HCT116 (cell line): ENCODE measurements at places on chromosomes 2 and 18.
A peak's percentile ranks its signal among the peaks of the same experiment; 100 is the strongest.

DNA sequence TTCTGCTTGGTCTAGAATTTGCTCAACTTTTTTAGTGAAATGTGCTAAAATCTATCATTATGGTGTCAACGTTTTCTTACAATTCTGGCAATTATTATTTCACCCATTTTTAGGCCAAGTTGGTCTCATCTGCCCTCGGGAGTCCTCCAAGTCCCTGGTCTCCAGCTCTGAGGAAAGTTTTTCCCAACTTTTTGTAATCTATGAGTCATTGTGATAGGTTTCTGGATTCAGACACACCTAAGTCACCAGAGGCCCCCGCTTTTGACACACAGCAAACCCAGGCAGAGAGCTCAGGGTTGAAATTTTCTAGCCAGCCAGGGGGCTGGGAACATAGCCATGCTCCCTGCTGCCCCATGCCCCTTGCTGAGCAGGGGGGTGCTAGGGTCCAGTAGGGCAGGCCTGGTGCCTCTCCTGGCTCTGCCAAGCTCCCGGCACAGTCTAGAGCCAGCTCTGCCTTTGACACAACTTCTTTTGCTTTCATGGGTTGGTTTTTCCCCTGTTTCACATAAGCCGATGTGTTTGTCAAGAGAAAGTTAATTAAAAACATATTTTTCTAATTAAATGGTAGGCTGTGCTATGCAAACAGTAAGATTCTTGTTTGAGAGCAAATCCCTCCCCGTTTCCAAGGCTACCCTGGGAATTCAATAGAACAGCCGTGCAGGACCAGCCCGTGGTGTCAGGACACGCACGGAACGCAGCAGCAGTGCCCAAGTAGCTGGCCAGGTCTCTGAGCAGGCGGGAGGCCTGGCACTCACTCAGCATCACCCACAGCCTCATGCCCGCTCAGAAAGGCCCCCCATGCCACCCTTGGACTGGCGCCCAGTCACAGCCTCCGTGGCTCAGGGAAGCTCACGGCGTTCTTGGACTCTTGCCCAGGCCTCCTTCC lies 25.5 kb upstream of the SNED1 start:
- no peak for DNase-seq
- no peaks in the 10 kb centered on the region for H3K36me3 ChIP-seq
- H3K27me3 ChIP-seq: peaks cover 10% of the 10 kb centered on the region
- no peak overlapping the region for H3K4me3 ChIP-seq

DNA sequence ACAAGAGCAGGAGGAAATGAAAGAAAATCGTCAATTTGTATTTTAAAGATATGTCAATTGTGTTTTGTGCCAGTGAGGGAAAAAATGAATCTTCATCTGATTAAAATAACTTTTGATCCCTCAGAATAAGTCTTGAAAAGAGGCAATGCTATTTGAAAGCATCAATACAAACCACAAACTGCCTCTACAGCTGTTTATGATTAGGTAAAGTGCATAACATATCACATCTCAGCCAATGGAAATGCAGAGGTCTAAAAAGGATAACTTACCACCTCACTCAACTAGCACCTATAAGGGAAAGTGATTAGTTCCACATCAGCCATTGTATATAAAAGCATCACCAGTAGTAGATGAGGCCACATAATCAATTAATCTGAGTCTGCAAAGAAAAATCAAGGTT lies 492.2 kb upstream of the CDH2 start:
- no peak overlapping the region for H3K27ac ChIP-seq
- H3K4me3 ChIP-seq: no peak overlapping the region
- no peaks in the 10 kb centered on the region for H3K36me3 ChIP-seq
- no peaks in the 10 kb centered on the region for H3K4me1 ChIP-seq

- no peak overlapping the region for H3K27ac ChIP-seq
- H3K4me1 ChIP-seq: no peaks in the 10 kb centered on the region
- H3K27me3 ChIP-seq: no peaks in the 10 kb centered on the region
Observed at GRCh38 chr2:153098073-153098472, 379.7 kb downstream of the ARL6IP6 start.

- H3K36me3 ChIP-seq: no peaks in the 10 kb centered on the region
- H3K4me3 ChIP-seq: no peak overlapping the region
- no peaks in the 10 kb centered on the region for H3K27me3 ChIP-seq
- H3K27ac ChIP-seq: no peak overlapping the region
Observed at GRCh38 chr2:151620761-151621160, 113.5 kb downstream of the NEB start.

DNA sequence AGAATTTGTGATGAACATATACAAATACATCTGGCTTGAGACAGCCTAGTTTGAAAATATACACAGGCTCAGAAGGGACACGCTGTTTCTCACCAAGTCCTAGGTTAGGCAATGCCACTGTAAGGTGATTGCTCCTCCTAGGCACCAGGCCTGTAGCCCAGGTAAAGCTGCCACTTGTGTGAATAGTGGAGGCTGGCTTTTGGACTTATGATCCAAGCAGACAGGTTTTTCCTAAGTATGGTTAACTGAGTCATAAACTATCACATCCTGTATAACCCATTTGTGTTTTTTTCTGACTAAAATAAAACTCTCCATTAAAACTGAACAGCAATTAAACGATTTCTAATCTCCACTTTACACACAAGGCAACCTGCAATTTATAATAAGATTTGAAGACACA lies 81.0 kb downstream of the SEMA4F start:
- no peak overlapping the region for H3K27ac ChIP-seq
- peaks cover under 1% of the 10 kb centered on the region; the same call in 1 of the 2 replicates for H3K4me1 ChIP-seq
- no peaks in the 10 kb centered on the region for H3K36me3 ChIP-seq

DNA sequence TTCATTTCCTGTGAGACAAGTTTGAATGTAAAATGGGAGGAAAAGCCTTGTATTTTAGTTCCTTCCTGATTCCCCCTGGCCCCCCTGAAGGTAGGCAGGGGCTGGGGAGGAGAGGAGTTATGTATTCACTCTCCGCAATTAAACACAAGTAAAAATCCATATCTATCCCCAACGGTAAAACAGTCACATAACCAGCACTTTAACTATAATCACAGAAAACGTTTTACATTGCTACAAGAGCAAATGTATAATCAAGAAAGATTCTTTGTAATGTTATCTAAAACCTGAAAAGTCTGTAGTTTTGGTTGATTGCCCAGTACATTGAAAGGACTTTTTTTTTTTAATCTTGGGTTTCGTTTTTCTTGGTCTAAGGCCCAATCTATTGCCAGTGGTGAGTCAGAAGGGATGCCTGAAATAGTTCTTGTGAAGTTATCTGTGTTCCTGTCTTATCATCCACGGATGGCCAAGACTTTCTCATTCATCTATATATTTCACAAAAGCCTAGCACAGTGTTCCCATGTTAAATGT lies 34.5 kb upstream of the CCNYL1 start:
- no peak overlapping the region for H3K27ac ChIP-seq
- H3K36me3 ChIP-seq: no peaks in the 10 kb centered on the region
- no peaks in the 10 kb centered on the region for H3K27me3 ChIP-seq
- no peak for DNase-seq

GRCh38 chr2:24830351-24830750 lies 37.1 kb downstream of the CENPO start:
- no peak overlapping the region for H3K27ac ChIP-seq
- peaks cover 10% of the 10 kb centered on the region; the same call in 1 of the 2 replicates for H3K36me3 ChIP-seq
- DNase-seq: peak; percentile 10
- no peak overlapping the region for H3K4me3 ChIP-seq

- no peaks in the 10 kb centered on the region for H3K27me3 ChIP-seq
- H3K36me3 ChIP-seq: peaks cover 25% of the 10 kb centered on the region
- no peak for DNase-seq
- H3K4me1 ChIP-seq: no peaks in the 10 kb centered on the region
- H3K27ac ChIP-seq: no peak overlapping the region
Observed at GRCh38 chr2:47838686-47839085, 55.7 kb downstream of the MSH6 start.

GRCh38 chr2:48767330-48767729 lies 11.8 kb upstream of the LHCGR start:
- no peak overlapping the region for H3K27ac ChIP-seq
- no peak overlapping the region for H3K4me3 ChIP-seq
- peaks cover 16% of the 10 kb centered on the region for H3K27me3 ChIP-seq

DNA sequence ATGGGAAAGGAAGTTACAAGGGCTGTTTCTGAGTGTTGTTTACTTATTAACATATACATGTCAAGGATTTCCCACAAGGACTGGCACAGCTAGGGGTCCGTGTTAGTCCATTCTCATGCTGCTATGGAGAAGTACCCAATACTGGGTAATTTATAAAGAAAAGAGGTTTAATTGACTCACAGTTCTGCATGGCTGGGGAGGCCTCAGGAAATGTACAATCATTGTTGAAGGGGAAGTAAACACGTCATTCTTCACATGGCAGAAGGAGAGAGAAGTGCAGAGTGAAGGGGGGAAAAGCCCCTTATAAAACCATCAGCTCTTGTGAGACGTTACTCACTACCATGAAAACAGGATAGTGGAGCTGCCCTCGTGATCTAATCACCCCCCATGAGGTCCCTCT lies 128.9 kb upstream of the CELF4 start:
- H3K27me3 ChIP-seq: no peaks in the 10 kb centered on the region
- H3K27ac ChIP-seq: no peak overlapping the region
- no peak for DNase-seq
- H3K4me3 ChIP-seq: no peak overlapping the region
- no peaks in the 10 kb centered on the region for H3K36me3 ChIP-seq
- H3K4me1 ChIP-seq: no peaks in the 10 kb centered on the region

DNA sequence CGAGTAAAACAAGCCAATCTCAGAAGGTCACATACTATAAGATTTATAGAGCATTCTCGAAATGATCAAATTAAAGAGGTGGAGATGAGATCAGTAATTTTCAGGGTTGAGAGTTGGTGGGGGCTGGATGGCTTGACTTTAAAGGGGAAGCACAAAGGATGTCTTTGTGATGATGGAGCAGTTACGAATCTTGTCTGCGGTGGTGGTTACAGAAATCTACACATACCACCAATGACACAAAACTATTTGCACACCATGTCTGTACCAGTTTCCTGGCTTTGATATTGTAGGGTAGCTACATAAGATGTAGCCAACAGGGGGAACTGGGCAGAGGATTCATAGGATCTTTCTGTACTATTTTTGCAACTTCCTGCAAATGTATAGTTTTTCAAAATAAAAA lies 190.6 kb upstream of the SMIM21 start:
- H3K4me3 ChIP-seq: no peak overlapping the region
- no peaks in the 10 kb centered on the region for H3K4me1 ChIP-seq
- no peak for DNase-seq
- H3K27me3 ChIP-seq: no peaks in the 10 kb centered on the region

GRCh38 chr2:30765191-30765590 lies 42.1 kb downstream of the CAPN13 start:
- H3K27me3 ChIP-seq: peaks cover 63% of the 10 kb centered on the region
- H3K4me3 ChIP-seq: no peak overlapping the region
- H3K4me1 ChIP-seq: no peaks in the 10 kb centered on the region
- H3K36me3 ChIP-seq: no peaks in the 10 kb centered on the region
- no peak overlapping the region for H3K27ac ChIP-seq

DNA sequence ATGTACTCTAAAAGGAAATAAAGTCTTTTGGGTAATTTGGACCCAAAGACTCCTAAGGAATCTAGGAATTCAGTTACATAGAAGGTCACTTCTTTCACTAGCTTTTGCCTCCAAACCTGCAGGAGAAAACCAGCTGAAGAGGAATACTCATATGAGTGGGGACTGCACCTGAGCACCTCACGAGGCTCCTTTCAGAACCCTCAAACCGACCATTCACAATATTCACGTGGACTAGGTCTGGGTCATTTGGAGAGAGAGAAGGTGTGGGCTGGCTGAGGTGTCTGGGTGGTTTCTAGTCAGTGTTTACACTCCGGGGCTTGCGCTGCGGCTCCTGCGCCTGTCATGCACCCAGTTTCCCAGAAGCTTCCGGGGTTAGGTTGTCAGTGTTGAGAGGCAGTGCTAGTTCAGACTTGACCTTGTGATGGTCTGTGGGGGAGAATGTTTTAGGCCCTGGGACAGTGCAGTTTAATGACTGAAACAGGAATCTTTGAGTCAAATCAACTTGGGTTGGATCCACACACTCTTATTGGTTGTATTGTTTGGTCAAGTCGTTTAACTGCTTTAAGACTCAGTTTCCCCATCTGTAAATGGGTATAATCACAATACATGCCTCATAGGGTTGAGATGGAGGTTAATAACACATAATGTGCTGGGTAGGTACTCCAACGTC lies 78.4 kb downstream of the LIMS1 start:
- no peaks in the 10 kb centered on the region for H3K36me3 ChIP-seq
- no peak overlapping the region for H3K4me3 ChIP-seq
- no peak overlapping the region for H3K27ac ChIP-seq
- no peaks in the 10 kb centered on the region for H3K27me3 ChIP-seq

DNA sequence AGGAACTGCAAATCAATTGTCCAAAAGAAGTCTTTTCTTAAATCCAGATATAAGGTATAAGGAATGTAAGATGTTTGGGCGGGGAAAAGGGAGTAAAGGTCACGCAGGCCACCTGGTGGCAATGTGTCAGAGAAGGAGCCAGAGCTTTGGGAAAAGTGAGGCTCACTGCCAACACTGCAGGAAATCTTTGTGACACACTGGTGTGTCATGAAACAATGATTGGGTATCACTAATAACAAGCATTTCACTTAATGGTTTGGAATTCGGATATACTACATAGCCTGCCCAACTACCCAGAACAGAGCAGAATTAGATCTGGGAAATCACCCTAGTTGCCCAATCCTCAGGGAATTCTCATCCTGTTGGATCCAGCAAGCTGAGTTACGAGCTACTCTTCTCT lies 61.0 kb downstream of the RBMS1 start:
- H3K4me1 ChIP-seq: peaks cover 25% of the 10 kb centered on the region
- H3K27ac ChIP-seq: peak overlapping the region; percentile 12; the same call in 1 of the 2 replicates
- peak; percentile 67 for DNase-seq

DNA sequence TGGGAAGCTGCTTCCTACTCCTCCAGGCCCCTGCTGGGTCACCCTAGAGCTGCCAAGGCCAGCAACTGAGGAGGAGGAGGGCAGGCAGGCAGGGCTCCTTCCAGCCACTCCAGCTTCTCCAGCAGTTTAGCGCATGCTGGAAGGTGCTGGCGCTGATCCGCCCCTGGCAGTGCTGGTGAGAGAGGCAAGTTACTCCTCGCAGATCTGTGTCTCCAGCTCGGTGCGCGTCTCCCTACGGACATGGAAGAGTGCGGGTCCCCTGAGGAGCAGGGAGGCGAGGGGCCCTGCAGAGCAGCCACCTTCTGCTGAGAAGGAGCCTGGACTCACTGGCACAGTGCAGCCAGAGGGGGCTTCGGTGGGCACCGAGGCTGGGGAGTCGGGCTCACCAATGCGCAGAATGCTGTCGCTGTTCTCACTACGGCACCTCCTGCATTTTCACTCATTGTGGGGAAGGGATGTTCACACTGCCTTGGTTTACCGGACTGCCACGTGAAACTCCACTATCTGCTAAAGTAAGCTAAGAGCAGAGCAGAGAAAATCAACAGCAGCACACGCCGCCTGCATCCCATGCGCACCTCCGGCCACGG lies 206.0 kb downstream of the HDAC4 start:
- H3K4me1 ChIP-seq: no peaks in the 10 kb centered on the region
- no peaks in the 10 kb centered on the region for H3K36me3 ChIP-seq
- no peak overlapping the region for H3K27ac ChIP-seq
- no peak overlapping the region for H3K4me3 ChIP-seq
- H3K27me3 ChIP-seq: no peaks in the 10 kb centered on the region

- no peaks in the 10 kb centered on the region; the same call in 1 of the 2 replicates for H3K4me1 ChIP-seq
- no peak for DNase-seq
- no peak overlapping the region for H3K27ac ChIP-seq
- no peak overlapping the region for H3K4me3 ChIP-seq
- no peaks in the 10 kb centered on the region for H3K27me3 ChIP-seq
Observed at GRCh38 chr18:23056315-23056714, 79.0 kb upstream of the CABLES1 start.

GRCh38 chr2:37674946-37675345 lies 3.5 kb upstream of the CDC42EP3 start:
- peaks cover 17% of the 10 kb centered on the region; the same call in 1 of the 2 replicates for H3K4me1 ChIP-seq
- no peak for DNase-seq
- H3K27ac ChIP-seq: no peak overlapping the region
